ENCODE measurements at places on chromosomes 7 and 10.

- DNase-seq: no peak
Measured at GRCh38 chr10:133557381-133557780, 8.0 kb downstream of the SYCE1 start.

DNA sequence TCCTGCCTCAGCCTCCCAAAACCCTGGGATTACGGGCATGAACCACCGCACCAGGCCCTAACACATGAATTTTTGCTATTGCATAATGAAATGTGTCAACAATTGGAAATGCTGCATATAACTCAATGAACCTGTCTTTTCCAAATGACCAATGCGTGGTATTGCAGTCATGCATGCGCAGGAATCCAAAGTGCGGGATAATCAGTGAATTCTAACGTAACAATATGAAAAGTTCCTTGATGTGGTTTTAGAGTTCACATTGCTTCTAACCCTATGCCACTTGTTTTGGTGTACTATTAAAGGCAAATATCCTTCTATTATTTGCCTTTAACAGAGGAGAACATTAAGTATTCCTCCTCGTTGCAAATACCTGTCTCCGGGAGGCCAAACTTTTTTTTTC is 10.5 kb downstream of the TDRD1 start:
- DNase-seq: no peak

GRCh38 chr10:24971374-24971773 is 19.0 kb upstream of the PRTFDC1 start:
- DNase-seq: no peak

- no peak for DNase-seq
Measured at GRCh38 chr7:110964775-110965174, 126.2 kb upstream of the LRRN3 start.

DNA sequence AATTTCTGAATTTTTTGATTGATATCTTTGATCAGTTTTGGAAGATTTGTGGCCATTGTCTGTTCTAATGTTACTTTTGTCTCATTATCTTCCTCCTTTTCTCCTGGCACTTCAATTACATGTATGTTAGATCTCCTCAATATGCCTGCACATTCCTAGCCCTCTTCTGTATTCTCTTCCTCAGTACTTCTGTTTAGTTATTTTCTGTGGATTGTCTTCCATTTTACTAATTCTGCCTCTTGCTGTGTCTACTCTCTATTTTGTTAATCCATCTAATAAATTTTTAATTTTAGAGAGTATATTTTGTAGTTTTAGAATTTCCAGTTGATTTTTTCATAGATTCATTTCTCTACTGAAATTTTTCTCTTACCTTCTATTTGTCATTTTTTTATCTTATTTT is 137.1 kb downstream of the INSYN2A start:
- no peak for DNase-seq

DNA sequence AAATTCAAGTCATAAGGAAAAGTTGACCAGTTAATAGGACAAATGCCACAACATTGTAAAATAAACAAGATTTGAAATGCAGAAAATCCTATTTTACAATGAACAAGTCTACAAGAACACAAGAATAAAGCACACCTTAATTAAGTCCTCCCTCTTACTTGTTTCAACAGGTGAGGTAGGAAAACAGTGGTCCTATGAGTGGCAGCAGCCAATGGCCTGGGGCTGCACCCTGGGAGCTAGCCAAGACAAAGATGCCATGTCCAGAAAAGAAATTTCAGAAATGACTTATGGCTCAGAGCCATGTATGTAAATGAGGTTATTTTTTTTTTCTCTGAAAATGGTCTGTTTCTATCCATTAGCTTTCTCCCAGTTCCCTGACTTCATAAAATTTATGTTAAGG is 14.3 kb downstream of the KLLN start:
- DNase-seq: no peak

DNA sequence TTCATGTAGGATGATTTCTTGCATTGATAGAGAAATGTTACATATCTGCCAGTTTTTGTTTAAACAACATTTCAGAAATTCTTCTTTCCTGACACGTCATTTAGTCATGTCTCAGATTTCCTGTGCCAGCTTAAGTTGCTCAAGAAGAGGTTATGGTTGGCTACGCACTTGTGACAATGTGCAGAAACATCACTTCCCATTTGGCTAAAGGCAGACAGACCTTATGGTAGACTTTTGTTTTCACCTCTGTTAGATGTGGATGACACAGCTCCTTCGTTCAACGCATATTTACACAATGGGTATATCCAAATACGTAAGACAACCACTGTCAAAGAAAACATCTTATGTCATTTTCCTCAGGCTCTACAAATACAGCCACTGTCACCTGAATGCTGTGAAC is 125.8 kb downstream of the DOCK4 start:
- no peak for DNase-seq

GRCh38 chr10:16993186-16993585 is 136.4 kb downstream of the CUBN start:
- DNase-seq: no peak

DNA sequence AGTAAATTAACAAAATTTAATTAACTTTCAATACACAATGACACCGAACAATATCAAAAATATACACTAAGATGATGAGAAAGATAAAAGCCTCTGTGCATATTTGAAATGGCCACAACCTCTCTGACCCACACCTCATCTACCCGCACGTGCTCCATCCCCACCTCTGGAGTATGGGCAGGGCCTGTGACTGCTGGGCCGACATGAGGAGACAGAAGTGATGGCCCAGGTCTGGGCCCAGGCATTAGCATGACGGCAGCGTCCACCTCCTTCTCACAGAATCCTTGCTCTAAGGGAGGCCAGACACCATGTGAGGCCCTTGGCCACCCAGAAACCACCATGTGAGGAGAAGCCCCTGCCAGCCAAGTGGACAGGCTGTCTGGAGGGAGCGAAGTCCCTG is 122.1 kb upstream of the RNF32 start:
- no peak for DNase-seq

DNA sequence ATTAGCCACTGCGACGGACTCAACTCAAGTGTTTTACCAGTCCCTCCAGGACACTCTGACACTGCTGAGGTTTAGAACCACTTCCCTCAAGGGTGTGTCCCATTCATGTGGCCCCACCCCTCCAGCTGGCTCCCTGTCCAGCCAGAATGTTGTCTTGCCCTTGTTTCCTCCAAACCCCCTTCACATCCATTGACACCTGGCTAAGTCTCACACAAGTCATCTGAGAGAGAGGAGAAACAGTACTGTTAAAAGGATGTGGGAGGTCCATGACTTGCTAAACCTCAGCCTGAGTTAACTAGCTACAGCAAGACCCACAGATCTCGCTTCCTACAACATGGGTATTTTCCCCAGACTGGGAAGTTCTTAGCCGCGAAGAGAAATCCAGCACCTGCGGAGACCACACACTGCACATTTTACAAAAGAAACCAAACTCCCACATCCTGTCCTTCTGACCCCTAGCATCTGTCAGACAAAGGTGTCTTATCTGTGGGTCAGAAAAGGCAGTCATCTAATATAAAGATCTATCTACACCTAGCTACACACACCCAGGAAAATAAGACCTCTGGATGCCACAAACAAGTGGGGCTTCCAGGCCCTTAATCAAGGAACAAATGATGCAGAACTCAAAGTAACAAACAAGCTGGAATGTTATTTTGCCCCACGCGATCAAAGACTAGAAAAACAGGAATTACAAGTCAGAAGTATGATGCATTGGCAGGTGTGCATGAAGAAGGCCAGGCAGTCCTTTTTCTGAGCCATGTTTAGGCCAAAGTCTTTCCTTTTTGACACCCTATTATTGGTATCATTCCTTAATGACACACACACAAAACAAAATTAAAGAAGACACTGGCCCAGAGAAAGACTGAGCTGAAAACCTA is 13.9 kb downstream of the OSBPL3 start:
- DNase-seq: no peak

- no peak for DNase-seq
Measured at GRCh38 chr7:157548691-157549303, 212.0 kb downstream of the DNAJB6 start.

- DNase-seq: no peak
Measured at GRCh38 chr7:39183796-39184195, 206.1 kb downstream of the POU6F2 start.

GRCh38 chr10:133520193-133520738 is 6.9 kb upstream of the CYP2E1 start:
- DNase-seq: peak; percentile 90

DNA sequence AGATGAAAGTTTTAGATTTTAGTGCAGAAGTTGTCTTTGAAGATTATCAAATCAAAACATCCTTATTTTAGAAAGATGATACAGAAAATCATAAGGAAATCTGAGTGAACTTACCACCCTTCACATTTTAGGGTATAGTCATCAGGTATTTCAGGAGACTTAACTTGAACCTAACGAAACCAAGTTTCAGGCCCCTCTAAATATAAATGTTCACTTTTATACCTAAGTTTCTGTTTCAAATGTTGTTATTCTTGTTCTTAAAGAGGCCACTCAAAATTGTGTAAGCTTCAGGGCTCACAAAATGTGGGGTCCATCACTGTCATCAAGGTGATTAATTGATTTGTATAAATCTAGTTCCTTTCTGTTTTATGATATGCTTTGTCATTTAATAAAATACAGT is 216.2 kb downstream of the KIAA1217 start:
- DNase-seq: no peak

- DNase-seq: no peak
Measured at GRCh38 chr7:123682690-123683089, 27.0 kb downstream of the LMOD2 start.

DNA sequence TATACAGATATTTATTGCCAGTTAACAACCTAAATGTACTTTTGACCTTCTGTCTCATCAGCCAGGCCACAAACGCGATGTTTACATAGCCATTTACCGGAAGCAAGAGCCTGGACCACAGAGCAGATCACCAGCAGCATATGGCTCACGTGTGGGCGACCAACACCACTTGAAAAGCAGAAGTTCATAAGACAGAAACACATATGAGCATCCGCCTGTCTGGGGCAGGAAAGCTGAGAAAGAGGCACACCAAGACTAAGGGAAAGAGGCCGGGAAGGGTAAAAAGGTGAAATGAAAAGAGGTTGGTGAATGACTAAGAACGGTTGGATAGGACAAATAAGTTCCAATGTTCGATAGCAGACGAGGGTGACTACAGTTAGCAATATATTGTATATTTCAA is 1.3 kb downstream of the ABCB1 start:
- no peak for DNase-seq

- DNase-seq: no peak
Measured at GRCh38 chr7:100486753-100487446, 3.2 kb downstream of the NYAP1 start.

- DNase-seq: no peak
Measured at GRCh38 chr10:101558671-101559595, 29.1 kb downstream of the POLL start.

DNA sequence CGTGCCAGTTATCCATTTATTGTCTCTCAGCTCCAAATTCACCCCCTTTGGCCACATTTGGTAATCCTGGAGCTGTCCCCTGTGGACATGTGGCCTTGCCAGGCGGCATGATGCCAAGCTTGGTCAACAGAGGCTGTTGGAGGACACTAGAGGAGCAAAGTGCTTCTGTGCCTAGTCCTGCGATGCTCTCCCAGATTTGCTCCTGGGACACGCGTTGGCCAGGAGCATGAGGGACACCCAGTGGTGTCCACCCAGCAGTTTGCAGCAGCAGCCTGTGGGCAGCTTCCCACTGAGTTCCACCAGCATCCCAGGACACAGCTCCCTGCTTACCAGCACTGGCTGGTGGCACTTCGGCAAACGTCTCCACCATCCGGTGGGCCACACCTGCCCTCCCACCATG is 55.5 kb upstream of the STEAP1B start:
- DNase-seq: no peak

DNA sequence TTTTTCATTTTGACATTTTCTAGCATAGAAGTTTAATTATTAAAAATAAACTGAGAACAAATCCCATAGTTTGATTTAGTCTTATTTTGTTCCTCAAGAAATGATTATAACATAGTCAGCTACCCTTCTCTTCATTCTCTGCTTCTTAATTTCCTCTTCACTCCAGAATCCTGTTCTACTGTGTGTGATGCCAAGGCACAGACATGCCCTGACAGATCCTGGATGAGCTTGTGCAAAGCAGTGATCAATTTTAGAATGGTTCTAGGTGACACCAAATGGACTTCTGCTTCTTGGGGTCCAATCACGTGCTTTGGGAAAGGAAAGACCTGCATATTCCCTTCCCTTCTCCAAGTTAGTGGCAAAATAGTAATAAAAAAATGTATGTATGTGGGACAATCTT is 665.6 kb downstream of the MAGI2 start:
- no peak for DNase-seq

GRCh38 chr10:90023950-90024349 is 322.6 kb downstream of the KIF20B start:
- DNase-seq: no peak

- DNase-seq: no peak
Measured at GRCh38 chr10:116688241-116688711, 54.1 kb downstream of the HSPA12A start.

GRCh38 chr10:69091143-69091651 is 3.3 kb downstream of the SRGN start:
- no peak for DNase-seq

GRCh38 chr7:97982647-97983046 is 7.3 kb downstream of the OCM2 start:
- no peak for DNase-seq

DNA sequence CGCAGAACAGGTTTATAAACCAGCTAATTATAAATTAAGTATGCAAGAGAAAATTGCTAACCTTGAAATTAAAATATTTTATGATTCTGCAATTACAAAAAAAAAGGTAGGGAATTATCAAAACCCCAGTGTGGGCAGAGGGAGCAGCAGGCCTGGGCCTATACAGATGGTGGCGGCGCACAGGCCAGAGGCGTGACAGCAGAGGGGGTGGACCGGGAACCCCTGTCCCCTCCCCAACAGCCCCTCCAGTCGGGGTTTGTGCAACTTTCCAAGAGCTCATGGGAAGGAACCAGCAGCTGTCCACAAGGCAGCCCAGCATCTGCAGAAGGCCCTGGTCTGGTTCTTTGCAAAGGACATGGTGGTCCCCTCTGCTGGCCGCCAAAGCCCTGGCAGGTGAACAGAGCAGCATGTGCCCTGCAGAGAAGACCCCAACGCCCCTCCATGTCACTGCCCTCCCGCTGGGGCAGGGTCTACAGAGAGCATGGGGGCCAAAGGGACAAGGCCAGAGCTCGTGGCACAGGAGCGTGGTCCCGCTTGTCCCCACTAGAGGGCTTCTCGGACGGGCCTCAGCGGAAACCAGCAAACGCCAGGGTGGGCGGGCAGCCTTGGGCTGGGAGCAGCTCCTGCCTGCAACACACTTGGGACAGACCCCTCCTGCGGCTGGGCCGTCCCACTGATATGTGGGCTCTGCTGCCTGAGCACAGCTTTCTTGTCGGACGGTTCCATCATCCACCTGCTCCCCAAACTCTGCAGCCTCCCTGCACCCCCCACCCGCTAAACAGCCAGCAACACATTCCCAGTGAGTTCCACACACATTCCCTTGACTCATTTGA is 75.1 kb downstream of the EBF3 start:
- no peak for DNase-seq

- no peak for DNase-seq
Measured at GRCh38 chr10:65891073-65891981, 1034.5 kb upstream of the LRRTM3 start.

DNA sequence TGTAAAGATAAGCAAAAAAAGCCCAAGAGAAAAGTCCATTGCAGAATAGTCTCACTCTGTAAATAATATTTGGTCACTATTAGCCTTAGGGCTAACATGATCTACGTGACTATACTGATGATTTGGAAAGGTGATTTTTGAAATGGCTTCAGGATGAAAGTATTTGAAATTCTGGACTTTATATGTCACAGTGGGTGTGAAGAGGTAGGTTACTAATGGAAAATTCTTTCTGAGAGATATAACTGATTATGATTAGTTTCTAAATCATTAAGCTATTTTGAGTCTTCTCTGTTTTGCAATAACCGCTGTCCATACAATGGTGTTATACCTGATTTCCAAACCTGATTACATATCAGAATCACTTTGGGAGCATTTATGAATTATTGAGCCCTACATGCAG is 20.1 kb upstream of the HBP1 start:
- no peak for DNase-seq
